ENCODE measurements at places on chromosomes 5 and 9.

DNA sequence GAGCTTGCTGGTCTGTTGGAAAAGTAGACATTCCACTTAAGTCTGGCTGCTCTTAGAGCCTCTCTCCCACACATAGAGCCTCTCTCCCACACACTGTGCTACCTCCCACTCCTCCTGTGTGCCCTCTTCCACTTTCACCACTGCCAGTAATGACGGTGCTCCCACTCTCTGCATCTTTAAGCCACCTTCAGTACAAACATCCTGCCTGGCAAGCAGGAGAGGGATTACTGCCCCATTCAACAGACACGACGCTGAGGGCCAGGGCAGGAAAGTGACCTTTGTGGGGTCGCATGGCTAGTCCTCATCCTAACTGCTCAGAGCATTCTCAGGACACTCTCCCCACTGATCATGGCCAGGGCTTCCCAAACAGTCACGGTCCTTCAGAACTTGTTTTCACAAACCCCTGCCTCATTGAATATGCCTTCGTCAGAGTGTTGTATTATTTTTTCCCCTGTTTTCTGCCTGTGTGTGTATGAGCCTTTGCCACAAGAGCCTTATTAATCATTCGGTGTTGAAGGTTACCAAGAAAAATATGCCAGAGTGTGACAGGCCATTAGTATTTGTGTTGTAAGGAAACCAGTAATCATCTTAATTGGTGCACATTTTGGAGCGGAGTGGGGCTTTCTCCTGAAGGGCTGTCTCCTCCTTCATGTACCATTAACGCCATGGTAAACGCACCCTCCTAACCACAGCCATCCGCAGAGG lies 87.1 kb upstream of the SAP30L start:
- no peak for DNase-seq

DNA sequence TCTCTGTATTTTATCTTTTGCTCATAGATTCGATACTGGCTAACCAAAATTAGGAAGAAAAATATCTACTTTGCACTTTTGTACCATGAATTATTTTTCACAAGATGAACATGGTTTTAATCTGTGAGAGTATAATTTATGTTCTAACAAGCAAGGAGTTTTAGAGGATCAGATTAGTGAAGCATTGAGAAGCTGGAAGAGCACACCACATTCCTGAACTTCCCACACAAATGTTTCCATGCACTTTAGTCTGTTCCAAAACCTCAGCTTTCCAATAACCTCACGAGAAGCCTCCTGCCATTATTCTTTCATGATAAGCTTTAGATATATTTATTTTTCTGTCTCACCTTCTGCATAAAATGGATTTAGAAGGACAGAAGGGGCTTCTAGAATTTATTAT lies 98.7 kb upstream of the MPDZ start:
- DNase-seq = no peak

- DNase-seq = no peak
Measured at GRCh38 chr5:119270960-119271757, 84.7 kb upstream of the TNFAIP8 start.

DNA sequence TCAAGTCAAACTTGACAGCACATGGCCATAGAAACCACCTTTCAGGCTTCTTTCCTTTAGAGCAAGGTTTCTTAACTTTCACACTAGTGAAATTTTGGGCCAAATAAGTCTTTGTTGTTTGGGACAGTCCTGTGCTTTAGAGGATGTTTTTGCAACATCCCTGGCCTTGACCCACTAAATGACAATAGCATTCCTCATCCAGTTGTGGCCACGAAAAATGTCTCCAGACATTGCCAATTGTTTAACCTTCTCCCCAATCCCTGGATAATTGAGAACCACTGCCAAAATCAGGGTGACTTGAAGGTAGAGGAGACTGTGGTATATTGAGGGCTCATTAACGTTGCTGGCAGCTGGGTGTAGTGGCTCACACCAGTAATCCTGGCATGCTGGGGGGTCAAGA lies 72.0 kb downstream of the ALDH1A1 start:
- no peak for DNase-seq

GRCh38 chr9:113622600-113623400 lies 159.3 kb downstream of the RGS3 start:
- peak; percentile 85 for DNase-seq

- DNase-seq = peak; percentile 41
Measured at GRCh38 chr9:34218446-34218845, 39.6 kb downstream of the UBAP1 start.

Data from GM23338 (cell line).